Posterior vena cava (tissue), 2 donors: ENCODE measurements at places on chromosomes 16 and 17. TPM values are rescaled to one million over a fixed set of nuclear protein-coding genes. Genes with fewer than 3 reads are reported as not detected.

DNA sequence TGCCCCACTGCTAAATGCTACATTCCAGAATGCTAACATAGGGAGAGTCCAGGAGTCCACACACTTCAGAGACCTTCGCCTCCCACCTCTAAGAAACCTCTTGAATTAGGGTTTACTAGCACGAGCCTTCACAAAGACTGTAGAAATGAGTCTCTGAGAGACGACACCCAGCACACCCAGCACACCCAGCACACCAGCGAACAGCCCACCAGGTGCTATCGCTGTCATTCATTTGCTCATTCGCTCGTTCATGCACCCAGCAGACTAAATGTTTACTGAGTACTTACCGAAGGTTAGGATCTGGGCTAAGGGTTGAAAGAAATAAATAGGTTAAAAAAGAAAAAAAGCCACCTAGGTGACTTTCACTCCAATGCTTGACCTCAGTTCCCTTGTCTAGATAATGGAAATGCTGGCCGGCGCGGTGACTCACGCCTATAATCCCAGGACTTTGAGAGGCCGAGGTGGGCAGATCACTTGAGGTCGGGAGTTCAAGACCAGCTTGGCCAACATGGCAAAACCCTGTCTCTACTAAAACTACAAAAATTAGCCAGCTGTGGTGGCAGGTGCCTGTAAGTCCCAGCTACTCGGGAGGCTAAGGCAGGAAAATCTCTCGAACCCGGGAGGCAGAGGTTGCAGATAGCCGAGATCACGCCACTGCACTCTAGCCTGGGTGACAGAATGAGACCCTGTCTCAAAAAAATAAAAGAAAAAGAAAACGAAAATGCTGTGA lies 100.8 kb downstream of the ADCY9 start:
- DNase-seq = no peak

DNA sequence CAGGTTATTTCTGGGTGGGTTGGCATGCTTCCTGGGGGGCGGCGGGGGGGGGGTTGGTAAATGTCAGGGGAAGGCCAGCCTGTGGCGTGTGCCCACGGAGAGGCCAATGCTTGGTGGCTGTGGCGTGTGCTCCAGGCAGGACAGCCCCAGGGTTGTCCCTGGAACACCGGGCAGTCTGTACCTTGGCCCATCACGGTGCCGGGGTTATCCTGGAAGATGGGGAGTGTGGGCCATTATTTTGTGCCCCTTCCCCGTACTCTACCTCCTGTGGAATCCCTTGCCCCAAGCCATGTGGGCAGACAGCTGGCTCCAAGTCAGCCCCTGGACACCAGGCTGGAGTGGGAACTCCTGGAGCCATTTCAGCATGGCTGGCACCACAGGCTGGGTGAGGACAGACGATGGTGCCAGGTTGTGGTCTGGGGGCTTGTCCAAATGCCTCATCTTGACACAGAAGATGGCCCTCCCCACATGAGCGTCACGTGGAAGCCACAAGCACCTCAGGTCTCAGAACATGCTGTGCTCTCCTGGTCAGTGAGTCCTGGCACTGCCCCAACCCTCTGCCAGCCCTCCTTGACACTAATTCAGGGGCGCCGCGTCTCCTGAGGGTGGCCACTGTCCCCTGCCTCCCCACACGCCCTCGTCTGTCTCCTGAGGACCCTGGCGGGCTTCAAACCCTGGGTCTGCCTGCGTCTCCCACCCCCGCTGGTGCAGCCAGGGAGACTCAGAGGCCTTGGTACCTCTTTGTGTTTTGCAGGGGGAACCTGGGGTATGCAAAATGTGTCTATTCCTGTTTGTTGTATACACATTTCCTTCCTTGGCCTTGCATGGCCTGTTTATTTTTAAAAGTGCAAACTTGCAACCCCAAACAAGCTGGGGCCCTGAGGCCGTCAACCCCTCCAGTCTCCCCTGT lies 4.3 kb downstream of the SLC16A3 start:
- DNase-seq = peak; percentile 81

DNA sequence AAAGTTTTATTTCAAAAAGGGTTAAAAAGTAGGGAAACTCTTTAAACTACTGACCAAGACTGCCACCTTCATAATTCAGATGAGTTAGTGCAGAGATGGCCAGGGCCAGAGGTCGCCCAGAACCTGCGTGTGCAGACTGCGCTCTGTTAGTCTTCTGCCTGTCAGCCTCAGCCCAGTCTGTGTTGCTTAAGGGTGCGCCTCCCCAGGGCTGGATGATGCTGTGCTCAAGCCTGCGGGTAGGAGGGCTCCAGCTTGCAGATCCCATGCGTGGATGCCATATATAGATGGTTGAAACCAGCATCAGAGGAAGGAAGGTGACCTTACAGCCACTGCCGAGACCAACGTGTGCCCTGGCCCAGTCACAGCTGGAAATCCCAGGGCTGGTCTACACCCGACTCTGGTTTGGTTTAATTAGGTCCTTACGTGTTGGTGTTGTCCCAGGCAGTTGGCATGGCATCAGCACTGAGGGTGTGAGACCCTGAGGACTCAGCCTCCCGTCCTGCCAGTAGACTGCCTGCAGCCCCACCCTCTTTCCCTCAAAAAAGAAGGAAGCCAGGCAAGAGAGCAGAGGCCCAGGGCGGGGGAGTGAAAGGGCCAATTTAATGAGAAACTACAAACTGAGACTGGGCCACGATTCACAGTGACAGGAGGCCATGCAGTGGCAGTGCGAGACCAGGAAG lies 27.7 kb downstream of the CDIP1 start:
- no peak for DNase-seq

DNA sequence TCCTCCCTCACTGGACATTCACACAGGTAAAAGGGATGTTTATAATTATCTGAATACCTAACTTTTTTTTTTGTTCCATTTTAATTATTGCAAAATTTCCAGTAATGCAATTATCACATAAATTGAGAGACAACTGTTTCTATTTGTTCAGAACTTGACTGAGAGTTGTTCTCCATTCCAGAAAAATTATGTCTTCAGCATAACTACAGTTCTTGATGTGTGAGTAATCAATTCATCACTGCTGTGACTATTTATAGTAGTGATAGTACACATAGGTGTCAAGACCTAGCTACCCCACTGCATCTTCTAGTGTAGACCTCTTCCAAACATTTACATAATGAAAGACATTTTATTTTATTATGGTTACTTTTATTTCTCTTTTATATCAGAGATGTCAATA lies 5.8 kb upstream of the TNRC6A start:
- DNase-seq = no peak

DNA sequence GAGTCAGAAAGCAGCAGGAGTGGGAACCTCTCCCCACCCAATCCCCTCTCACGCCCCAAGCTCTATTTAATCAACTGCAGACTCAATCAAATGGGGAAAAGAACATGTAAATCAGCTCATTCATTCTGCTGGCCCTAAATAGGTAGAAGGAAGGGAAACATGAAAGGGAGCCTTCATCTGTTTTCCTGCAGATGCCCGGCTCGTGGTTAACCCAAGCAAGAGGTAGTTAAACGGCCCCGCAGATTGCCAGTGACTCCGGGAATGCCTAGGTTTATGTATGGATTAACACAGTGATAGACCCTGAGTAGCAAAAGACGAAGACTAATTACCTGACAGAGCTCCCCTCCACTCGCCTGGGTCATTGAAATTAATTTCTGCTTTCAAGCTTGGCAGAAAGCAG lies 542.0 kb downstream of the WWOX start:
- no peak for DNase-seq

DNA sequence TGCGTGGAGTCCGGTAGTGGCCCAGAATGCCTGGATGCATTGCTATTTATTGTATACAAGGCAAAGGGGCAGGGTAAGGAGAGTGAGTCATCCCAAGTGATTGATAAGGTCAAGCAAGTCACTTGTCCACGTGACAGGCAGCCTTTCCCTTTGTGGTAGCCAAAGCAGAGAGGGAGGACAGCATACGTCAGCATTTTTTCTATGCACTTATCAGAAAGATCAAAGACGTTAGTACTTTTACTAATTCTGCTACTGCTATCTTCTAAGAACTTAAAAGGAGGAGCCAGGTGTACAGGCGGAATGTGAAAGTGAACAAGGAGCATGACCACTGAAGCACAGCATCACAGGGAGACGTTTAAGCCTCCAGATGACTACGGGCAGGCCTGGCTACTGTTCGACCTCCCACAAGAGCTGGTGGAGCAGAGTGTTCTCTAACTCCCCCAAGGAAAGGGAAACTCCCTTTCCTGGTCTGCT lies 47.9 kb upstream of the ARL4D start:
- DNase-seq = no peak

DNA sequence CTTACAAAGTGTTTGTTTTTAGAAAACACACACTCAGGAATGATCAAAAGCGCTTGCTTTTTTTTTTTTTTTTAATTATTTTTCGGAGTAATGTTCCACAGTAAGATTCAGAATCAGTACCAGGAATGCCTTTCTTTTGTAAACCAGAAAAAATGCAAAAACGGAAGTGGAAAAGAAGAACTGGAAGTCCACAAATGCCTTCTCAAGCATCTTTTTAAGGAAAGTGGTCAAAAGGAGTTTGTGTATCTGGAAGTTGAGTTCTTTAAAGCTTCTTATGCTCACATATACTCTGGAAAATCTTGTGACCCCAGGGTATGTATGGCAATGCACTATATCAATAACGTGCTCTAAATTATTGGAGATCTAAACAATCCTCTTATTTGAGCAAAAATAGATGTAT lies 126.0 kb downstream of the ABCA8 start:
- no peak for DNase-seq

GRCh38 chr17:58278661-58279015 lies 2.1 kb downstream of the MPO start:
- DNase-seq = peak; percentile 89

- DNase-seq = no peak
Observed at GRCh38 chr16:3865241-3865640, 15.3 kb downstream of the CREBBP start.

DNA sequence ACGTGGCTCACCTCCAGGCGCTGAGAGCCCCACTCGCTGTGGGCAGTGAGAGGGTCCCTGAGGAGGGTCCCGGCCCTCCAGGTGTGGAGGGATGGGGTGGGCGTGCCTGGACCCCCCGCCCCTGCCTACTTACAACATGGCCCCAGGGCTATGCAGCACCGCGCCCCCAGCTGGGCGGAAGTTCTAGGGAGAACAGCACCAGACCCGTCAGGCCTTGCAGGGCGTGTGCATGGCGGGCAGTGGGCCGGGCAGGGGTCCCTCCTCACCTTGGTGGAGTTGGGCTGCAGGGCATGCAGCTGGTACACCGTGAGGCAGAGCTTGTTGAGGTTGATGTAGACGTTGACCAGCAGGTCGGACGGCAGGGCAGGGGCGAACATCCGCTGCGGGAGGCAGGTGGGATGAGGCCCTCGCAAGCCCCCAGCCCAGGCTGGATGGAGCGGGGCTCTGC lies 2.7 kb downstream of the SMIM22 start:
- DNase-seq = no peak

DNA sequence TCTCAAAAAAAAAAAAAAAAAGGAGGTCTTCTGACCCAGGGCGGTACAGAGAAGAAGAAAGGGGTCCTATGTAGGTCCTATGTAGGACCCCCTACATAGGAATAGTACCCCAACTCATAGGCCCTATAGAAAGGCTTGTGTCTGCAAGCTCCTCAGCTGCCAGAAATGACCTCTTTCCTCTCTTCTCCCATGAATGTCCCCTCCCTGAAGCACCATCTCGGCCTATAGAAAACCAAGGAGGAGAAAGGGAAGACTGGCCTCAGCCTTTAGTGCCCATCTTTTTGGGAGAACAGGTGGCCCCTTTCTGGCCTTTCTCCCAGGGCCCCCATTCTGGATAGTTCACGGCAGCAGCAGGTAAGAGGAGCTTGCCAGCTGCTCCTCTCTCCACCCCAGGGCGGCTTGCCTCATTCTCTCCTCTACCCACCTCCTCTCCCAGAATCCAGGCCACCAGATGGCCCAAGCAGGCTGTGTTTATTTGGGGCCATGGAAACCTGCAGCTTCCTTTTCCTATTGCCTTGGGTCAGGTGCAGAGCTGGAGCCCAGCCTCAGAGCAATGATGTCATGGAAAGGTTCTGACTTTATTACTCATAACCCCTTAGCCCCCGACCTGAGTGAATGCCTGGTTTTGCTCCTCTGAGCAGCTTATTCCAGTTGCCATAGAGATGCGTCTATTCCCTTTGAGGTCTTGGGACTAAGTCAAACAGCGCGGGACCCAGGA lies 1.6 kb upstream of the MRPL58 start:
- DNase-seq = no peak

GRCh38 chr17:71983828-71984227 lies 137.0 kb upstream of the SOX9 start:
- DNase-seq = no peak

DNA sequence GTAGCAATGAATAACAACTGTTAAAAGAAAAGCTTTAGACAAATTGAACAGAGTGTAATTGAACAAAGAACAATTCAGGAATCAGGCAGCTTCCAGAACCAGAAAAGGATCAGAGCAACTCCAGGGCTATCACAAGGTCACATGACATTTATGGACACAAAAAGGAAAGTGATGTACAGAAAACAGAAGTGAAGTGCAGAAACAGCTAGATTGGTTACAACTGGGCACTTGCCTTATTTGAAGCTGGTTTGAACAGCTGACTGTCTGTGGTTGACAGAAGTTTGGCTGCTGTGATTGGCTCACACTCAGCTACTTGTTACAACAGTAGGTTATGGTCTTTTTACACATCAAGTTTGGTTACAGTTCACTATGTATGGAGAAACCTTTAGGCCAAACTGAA lies 14.8 kb downstream of the EFCAB5 start:
- no peak for DNase-seq

- DNase-seq = no peak
Observed at GRCh38 chr16:85891776-85892166, 7.2 kb upstream of the IRF8 start.

GRCh38 chr17:34980681-34981537 lies 597 bp downstream of the LIG3 start:
- peak; percentile 93 for DNase-seq

DNA sequence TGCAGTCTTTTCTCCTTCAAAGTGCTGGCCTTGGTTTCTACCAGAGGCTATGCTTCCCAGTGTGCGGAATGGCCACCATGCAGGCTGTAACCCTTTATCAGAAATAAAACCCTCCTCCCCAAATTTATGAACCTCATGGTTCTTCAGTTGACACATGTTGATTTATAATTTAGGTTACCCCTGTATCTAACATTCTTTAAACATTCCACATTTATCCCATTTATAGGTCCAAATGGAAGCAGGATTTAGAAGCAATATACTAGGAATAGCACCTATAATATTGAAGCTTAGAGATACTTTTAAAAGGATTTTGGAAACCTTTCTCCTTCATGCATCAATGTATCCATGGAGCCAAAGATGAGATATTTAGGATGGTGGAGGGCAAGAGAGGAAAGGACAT lies 438.8 kb upstream of the C16orf82 start:
- DNase-seq = no peak

The ABCC11 gene
- not detected for total RNA-seq

The OR1E1 gene
- total RNA-seq = not detected

The HS3ST3B1 gene
- 0.62 TPM for total RNA-seq

The CD300H gene
- 1.2 TPM for total RNA-seq

The MSLN gene
- 0.29 TPM for total RNA-seq
